ENCODE measurements at places on chromosomes 7 and 10.
A peak's percentile ranks its signal among the peaks of the same experiment; 100 is the strongest.

GRCh38 chr10:124525751-124526600 lies 64.4 kb downstream of the LHPP start:
- DNase-seq = no peak

- DNase-seq = no peak
These were observed 4.7 kb downstream of the ZNF273 start for GRCh38 chr7:64907641-64908326.

- no peak for DNase-seq
These were observed 15.3 kb downstream of the LIPA start for GRCh38 chr10:89236226-89236797.

GRCh38 chr10:24871011-24871935 lies 81.1 kb downstream of the PRTFDC1 start:
- no peak for DNase-seq

- no peak for DNase-seq
These were observed 102.1 kb upstream of the FAM13C start for GRCh38 chr10:59464483-59464882.

DNA sequence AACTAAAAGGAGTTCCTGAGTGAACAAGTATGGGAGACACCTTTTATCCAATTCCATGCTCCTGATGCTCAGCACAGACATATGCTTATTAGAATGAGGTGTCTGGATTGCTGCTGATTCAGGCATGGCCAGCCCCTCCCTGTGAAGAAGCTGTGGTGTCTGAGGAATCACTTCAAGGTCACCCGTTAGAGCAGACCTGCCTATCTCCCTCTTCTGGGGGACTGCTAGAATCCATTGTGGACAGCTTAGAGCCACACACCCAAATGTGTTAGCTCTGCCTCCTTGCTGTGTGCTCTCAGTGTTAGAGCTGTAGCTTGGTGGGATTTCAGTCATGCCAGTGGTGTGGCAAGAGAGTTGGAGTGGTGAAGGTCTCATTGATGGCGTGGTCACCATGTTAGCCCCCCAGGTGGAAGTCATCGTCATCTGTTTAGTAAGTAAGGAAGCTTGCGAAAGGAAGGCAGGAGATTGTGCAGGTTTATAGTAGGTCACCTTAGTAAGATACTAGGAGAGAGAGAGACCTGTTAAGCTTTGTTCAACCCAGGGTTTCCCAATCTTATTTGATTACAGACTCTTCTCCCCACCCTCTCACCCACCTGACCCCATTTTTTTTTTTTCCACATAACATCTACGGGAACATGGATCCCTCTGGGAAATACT lies 12.8 kb downstream of the PRXL2A start:
- no peak for DNase-seq

DNA sequence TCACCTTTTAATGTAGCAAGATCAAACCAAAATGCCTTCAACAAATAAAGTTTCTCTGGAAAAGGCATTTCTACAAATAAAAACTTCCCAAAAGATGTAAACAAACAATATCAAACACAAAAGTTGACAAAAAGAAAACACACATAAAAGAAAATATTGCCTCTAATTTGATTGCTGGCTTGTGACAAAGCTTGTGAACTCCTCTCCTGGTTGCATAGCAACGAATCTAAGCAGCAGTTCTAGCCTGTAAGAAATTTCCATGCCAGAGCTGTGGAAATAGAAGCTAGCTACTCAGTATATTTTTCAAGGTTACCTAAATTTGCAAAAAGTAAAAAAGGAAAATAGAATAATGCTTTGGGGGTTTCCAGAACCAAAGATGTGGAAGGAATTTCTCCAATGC lies 173.9 kb upstream of the CDK1 start:
- no peak for DNase-seq

DNA sequence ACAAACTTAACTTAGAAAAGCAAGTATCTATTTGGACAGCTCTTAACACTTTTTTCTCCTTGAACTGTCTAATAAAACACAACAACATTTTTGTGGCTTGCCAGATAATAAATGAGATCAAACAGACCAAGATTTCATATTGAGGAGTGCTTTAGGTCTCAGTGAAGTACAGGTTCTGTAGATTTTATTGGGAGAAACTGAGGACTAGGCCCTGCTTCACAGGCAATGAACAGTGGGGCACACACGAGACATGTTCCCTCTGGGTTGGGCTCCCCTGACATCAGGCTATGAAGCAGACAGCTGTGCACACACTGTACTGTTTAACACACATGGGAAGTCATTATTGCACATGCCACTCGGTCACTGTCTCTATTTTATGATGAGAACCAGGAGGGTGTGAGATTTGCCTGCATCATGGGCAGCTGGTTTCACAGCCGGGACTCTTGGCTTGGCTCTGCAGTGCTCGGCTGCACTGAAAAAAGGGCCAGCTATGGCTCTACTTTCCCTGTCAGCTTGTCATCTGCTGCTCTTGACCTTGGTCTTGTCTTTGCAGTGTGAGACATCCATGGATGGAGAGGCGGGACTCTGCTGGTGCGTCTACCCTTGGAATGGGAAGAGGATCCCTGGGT lies 4.2 kb downstream of the IGFBP1 start:
- DNase-seq = no peak

GRCh38 chr10:44416936-44417335 lies 32.0 kb upstream of the CXCL12 start:
- no peak for DNase-seq

- peak; percentile 9 for DNase-seq
These were observed 6.3 kb downstream of the IFT22 start for GRCh38 chr7:101315336-101315735.

GRCh38 chr7:116339564-116339963 lies 129.2 kb downstream of the TES start:
- DNase-seq = no peak

DNA sequence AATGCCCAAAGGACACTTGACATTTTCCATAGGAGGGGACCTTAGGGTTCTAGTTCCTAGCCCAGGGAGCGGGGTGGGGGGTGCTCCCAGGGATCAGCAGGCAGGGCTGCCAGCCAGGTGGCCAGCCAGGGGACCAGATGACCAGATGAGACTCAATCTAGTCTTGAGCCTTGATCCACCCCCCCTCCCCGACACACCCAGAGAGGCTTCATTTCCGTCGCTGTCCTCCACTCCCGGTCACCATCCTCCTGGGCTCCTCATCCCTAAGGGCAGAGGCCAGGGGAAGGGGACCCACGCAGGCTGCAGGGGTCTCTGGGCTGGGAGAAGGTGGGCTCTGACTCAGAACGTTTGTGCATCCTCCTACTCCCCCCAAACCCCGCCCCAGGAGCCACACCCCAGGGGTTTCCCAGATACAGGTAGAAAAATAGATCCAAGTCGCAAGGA lies 1.0 kb downstream of the STX1A start:
- no peak for DNase-seq

DNA sequence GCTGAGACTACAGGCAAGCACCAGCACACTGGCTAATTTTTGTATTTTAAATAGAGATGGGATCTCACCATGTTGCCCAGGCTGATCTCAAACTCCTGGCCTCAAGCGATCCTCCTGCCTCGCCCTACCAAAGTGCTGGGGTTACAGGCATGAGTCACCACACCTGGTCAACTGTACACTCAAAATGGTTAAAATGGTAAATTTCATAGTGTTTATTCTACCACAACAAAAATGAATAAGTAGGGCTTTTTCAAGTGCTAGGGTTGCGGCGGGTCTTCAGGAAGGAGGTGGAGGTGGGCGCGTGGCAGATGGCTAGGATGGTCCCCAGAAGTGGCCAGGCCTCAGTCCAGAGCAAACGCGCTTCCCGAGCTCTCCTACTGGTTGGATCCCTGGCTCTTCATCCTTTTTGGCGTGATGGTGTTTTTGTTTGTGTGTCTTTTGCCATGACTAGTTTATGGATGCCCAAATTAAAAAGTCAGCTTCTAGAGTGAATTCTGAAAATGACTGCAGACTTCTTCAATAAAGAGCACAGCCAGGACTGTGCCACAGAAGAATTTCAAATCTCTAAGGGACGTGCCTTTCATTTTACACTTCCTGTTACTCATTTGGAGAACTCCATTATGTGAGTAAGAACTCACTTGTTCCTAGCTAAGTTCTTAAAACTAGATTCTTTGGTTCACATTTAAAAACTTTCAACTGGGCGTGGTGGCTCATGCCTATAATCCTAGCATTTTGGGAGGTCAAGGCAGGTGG lies 73.9 kb downstream of the TMEM130 start:
- no peak for DNase-seq

DNA sequence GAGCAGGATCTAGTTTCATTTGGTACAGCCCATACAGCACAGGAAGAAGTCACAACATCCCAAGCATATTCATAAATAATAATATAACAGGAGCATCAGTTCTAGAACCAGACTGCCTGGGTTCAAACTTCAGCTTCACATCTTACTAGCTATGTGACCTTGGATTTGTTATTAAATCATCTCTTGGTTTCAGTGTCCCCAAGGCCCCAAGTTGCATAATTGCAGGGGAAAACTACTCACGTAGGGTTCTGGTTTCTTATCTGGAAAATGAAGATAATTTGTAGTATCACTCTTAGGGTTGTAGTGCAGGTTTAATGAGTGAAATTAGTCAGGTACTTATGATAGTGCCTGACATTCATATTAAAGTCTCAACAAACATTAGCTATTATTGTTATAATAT lies 5.5 kb upstream of the IQUB start:
- no peak for DNase-seq

DNA sequence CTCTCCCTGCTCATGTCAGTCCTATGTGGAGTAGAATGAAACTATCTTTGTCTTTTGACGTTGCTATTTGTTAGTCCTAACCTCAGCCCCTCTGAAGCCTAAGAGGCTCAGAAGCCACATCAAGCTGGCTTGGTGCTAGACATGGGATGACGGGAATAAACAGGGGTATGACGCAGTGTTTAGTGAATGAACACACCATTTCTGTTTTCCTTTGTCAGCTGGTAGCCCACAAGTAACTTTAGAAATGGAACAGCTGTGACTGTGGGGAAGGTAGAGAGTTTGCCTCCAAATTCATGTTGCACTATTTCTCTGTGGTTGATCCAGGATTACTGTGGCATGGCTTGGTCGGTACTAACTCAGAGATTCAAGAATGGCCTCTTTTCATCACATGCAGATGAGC lies 31.3 kb downstream of the COX15 start:
- no peak for DNase-seq

DNA sequence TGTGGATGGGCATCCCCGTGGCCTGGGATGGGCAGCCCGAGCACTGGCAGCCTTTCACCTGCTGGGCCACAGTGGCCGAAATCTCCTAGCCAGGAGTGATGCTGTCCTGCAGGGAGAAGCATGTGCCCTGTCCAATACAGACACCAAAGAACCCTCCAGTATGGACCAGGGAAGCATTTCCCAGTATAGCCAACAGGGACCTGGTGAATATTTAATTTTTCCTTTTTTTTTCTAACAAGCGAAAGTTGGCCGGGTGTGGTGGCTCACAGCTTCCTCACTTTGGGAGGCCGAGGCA lies 11.0 kb downstream of the IMPDH1 start:
- no peak for DNase-seq
